ENCODE measurements at places on chromosomes 11 and 22.

- DNase-seq, result no peak
Measured at GRCh38 chr11:7492253-7492652, 6.9 kb downstream of the OLFML1 start.

DNA sequence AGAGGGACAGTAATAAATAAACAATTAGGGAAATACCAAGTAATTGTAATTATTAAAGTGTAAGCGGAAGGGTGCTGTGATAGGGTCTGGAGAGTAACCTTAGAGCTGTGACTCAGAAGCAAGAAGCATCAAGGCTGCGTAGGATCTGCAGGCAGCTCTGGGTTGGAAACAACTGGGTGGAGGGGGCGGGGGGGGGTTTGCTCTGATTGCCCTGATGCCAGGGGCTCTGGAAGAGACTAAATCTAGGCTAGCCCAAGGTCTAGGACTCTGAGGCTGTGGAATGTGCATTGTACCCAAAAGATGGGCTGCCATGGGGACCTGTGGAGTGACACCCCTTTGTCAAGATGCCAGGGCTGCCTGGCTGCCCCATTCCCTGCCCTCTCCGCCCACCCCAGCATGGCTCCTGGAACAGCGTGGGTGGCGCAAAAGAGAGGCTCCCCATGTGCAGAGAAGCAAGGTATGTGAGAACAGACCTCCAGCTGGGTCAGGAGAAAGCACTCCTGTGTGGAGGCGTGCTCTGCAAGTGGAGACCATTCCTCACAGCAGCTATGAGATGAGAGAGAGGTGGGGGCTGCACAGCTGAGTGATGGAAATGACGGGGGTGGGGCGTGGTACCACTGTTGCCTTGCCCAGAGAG lies 101.1 kb upstream of the CRYBB3 start:
- no peak for DNase-seq

DNA sequence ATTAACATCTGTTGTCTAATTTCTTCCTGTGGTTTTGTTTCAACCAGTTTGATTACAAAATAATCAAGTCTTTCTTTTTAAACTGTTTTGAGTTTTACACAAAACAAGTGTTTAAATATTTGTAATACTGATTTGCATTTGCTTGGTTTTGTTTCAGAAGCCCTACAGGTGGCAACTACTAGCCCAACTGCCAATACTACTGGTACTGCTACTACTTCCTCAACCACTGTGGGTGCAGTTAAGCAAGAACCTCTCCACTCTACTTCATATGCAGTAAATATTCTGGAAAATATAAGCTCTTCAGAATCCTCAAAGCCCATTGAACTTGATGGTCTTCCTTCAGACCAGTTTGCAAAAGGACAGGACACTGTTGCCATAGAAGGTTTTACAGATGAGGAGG lies 61.1 kb downstream of the QSER1 start:
- no peak for DNase-seq

DNA sequence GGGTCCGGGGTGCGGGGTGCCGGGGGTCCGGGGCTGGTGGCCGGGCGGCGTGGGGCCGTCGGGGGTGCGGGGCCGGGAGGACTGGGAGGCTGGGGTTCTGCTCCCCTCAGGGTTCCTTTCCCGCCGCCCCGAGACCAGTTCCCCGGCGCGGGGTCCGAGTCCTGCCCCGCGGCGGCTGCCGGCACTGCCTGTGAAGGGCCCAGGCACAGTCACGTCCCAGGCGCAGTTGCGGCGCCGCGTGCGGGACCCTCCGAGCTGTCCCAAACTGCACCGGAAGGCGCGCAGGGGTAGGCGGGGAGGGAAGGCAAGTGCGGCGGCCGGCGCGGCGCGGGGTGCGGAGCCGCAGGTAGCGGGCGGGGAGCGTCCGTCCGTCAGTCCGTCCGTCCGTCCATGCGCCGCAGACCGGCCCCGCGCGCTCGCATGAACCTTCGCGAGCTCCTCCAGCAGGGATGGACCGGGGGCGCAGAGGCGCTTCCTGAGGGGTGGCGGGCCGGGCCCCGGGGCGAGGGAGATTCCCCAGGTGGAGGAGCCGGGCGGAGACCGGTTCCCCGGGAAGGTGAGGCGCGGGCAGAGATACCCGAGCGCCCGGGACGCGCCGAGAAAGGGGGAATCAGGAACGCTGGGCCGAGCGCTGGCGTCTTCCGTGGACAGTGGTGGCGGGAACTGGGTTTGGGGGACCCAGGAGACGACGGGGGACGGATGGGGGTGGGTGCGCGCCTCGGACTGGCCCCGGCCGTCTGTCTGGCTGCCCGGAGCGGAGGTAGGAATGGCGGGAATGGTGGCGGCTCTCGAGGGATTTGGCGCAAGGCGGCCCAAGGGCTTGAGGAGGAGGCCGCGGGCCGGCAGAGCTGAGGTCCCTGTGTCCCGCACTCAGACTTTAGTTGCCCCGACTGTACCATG lies 3.1 kb upstream of the ADORA2A start:
- DNase-seq, result no peak

DNA sequence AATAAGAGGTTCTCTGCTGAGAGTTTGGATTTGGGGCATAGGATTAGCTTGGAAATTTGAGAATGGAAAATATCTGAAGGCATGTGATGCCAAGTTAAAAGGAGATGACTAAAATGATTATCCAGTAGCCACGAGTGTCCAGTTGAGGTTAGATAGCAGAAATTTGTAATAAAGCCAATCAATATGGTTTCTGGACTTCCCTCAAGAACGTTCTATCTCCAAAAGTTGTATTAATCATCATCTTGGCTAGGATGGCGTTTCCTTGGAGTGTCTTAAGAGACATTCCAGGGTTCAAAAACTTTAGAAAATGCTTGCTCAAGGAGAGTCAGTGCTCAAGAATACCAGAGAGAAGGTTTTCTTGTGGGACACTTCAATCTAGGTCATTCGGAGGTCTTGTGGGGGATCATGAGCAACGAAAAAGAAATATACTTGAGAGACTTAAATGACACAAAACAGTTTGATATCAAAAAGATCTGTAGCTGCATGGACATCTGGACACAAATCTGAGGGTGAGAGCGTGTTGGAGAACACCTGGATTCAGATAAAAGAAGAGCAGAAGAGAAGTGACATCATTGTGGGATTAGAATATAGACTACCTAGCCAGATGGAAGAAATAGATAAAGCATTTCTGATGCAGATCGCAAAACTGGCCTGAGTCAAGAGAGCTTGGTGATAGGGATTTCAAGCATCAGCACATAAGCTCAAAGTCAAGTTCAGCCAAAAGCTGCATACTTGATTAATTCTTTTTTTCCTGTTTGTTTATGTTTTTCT lies 97.7 kb downstream of the ARFGAP2 start:
- DNase-seq, result no peak

GRCh38 chr22:44624689-44625420 lies 77.1 kb upstream of the PRR5 start:
- DNase-seq, result no peak

DNA sequence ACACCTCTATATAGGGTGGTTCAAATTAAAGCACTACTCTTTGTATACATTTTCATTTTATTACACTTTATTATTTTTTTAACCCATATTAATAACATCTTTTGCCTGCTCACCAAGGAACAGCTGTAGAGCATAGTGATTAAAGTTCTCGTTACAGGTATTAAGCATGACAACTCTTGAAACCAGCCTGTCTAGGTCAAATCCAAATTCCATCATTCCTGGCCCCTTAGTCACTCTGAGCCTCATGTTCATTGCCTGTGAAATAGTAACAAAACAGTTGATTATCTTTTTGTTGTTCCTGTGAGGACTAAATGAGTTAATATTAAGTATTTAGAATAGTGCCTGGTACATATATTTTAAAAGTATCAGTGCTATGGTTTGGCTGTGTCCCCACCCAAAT lies 334.5 kb downstream of the RAB38 start:
- peak; percentile 11 for DNase-seq

- peak; percentile 70 for DNase-seq
Measured at GRCh38 chr11:69308491-69308911, 14.5 kb downstream of the MYEOV start.

DNA sequence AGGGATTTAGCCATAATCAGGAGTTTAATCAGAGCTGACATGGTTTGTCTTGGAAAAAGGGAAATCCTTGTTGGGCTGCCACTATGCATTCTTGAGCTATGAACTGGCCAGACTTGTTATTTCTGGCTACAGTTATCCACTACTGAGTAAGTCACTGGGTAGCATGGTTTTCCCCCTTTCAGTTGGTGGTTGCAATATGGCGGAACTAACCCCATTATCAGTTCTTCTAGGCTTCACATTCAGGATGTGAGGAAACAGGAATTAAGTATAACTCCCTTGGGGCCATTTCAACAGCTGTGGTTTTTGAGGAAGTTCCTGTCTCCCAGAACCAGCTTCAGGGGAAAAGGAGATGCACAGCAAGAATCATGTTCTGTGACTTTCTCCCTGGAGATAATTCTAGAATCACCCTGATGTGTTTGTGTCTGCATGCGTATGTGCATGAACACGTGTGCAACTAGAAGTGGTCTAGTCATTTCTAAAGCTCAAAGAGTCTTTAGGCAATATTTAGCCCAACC lies 103.0 kb upstream of the CD44 start:
- peak; percentile 88 for DNase-seq

DNA sequence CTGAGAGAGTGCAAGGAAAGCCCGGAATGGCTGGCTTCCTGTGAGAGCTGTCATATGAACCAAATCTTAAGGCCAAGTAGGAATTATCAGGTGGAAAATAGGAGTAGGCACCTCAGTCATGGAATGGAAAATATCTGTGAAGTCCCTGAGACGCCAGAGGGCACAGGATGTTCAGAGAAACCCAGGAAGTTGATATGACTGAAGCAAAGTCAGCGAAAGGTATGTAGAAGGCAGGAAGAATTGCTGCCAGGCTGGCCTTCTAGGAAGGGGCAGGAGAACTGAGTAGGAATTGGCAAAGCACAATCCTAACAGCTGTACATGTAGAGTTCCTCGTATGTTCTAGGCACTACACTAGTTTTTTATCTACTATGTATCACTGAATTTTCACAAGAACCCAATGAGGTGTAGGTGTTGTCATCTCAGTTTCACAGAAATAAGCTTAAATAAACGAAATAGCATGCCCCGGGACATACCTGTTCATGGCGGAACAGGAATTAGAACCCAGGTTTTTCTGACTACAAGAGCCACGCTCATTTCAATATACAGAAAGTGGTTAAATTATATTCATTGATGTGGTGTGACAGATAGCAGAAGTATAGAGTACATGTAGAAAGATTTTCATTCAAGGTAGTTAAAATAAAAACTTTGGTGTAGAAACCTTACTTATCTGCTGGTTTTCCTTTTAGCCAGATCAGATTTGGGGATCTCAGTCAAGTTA lies 17.0 kb downstream of the HMGXB4 start:
- no peak for DNase-seq

GRCh38 chr11:60336767-60337391 lies 9.8 kb downstream of the MS4A6E start:
- DNase-seq, result no peak

GRCh38 chr11:79262221-79262620 lies 178.6 kb downstream of the TENM4 start:
- no peak for DNase-seq

GRCh38 chr11:121887569-121887968 lies 228.4 kb downstream of the BLID start:
- no peak for DNase-seq

GRCh38 chr11:61087426-61088119 lies 14.7 kb upstream of the CD5 start:
- DNase-seq, result no peak

GRCh38 chr11:63813563-63814382 lies 517 bp downstream of the SPINDOC start:
- DNase-seq, result no peak

DNA sequence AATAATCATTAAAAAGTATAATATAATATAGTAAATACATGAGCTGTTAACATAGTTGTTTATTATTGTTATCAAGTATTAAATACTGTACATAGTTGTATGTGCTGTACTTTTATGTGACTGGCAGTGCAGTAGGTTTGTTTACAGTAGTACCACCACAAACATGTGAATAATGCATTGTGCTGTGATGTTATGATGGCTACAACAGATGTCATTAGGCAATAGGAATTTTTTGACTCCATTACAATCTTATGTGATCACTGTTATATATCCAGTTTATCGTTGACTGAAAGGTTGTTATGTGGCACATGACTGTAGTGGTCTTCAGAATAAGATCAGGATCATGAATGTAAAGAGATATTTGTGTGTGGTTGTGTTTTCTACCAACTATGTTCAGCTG lies 577.8 kb downstream of the JRKL start:
- DNase-seq, result no peak

DNA sequence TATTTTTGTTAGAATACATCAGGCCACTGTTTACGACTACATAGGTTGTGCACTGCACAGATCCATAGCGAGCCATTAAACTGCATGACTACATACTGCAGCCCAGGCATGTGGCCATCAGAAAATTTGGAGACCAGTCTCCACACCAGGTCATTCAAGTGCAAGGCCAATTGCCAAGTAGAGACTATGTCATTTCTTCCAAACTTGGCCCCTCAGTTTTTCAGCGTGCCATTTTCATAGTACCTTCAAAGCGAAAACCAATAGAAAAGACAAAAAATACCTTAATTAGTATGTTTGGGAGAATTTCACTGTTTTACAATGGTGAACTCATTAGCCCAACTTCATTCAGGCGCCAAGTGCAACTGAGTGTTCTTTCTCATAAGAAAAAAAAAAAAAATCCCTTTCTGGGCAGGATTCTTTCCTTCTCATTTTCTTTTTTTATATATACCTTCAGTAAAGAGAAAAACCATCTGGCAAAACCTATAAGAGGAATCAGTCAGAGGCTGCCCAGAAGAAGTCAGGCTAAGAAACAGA lies 30.4 kb downstream of the PAMR1 start:
- no peak for DNase-seq

GRCh38 chr11:18927550-18928322 lies 11.5 kb downstream of the MRGPRX1 start:
- DNase-seq, result no peak

DNA sequence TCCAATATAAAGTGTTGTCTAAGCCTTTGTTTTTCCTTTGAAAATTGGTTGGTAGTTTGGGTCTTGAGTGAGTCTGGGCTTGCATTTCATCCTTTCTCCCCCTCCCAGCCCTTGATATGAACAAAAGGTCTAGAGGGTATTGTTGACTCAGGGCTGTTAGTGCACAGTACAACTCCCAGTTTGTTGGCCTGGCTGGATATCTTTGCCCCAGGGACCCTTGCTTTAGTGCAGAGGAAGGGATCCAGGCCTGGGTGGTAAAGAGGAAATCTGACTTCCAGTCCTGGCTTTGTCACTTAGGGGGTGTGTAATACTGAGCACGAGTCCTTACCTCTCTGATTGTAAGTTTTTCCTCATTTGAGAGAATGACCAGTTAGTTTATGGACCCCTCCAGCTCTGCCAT lies 330.4 kb downstream of the TMEM135 start:
- DNase-seq, result no peak

DNA sequence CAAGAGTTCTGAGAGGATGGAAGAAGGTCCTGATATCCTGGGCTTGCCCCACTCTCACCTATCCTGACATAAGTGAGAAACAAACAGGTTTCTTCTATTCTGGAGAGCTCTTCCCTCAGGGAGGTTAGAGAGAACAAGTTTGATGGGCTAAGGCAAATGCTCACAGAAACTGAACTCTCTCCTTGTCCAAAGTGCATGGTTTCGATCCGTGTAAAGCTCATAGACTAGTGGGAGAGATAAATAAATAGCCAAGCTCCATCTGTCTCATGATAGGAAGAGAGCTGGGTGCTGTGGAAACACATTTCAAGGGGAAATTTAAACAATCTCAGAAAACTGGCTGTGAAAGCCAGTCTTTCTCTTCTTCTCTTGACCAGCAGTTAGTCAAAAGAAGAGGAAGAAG lies 459.5 kb upstream of the LARGE1 start:
- DNase-seq, result no peak
